ENCODE measurements at places on chromosomes 7 and 10. TPM values are rescaled to one million over a fixed set of nuclear protein-coding genes. Genes with fewer than 3 reads are reported as not detected.

The FEZF1 gene
- total RNA-seq: not detected

The WNT8B gene
- 0.40 TPM for total RNA-seq

The C7orf33 gene
- total RNA-seq: not detected

The ZNF282 gene
- total RNA-seq: 29.4 TPM

The PTPN20 gene
- total RNA-seq: 0.85 TPM

The TRIM56 gene
- total RNA-seq: 54.2 TPM

The RAMP3 gene
- not detected for total RNA-seq

The ADAM8 gene
- total RNA-seq: 123 TPM

The MBL2 gene
- total RNA-seq: not detected

The SPDYE6 gene
- total RNA-seq: not detected

The CCDC3 gene
- total RNA-seq: 0.10 TPM

The URGCP gene
- total RNA-seq: 27.1 TPM

The IKZF1 gene
- total RNA-seq: 379 TPM

The TMEM229A gene
- total RNA-seq: not detected

The INMT gene
- 1.3 TPM for total RNA-seq

The BLNK gene
- not detected for total RNA-seq

The VWDE gene
- total RNA-seq: 3.5 TPM

The ASB4 gene
- total RNA-seq: not detected

The SMO gene
- total RNA-seq: not detected

The IFIT3 gene
- total RNA-seq: 51.1 TPM

The ATOH7 gene
- total RNA-seq: not detected

The CPA4 gene
- not detected for total RNA-seq

The ANKRD7 gene
- total RNA-seq: not detected

The CDK14 gene
- not detected for total RNA-seq

The GPR158 gene
- not detected for total RNA-seq

The PNLIP gene
- not detected for total RNA-seq

The C10orf143 gene
- total RNA-seq: 5.8 TPM

The CNTNAP2 gene
- not detected for total RNA-seq

The CHST15 gene
- total RNA-seq: not detected
